ENCODE measurements at places on chromosomes 3 and 15.

DNA sequence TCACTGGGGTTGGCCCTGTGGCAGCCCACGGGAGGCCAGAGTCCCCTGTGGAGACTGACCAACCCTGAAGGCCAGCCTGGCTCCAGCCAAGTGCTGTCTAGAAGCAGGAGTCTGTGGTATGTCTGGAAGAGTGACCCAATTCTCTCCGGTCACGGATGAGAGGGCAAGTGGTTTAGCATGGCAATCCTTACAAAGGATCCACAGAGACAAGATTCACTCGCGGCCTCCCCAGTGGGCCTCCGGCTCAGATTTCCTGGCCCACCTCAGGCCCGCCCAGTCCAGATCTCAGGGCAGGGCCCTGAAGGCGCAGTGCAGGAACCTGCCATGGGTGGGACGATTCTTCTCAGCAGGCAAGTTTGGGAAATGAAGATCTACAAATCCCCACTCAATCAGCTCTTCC, 5.0 kb upstream of the BCL2L10 start:
- no peak for DNase-seq

- no peak for DNase-seq
Measured at GRCh38 chr3:152658977-152659720, 175.8 kb upstream of the P2RY1 start.

- DNase-seq = no peak
Measured at GRCh38 chr15:92062505-92062904, 209.0 kb downstream of the SLCO3A1 start.

GRCh38 chr15:48645558-48646330, at the start of gene FBN1:
Gene FBN1, minus strand, starts transcription at chr15:48645709. Its CDS starts 940 bp downstream, at chr15:48644769.
- no peak for DNase-seq

- DNase-seq = no peak
Measured at GRCh38 chr3:42495393-42495792, 7.0 kb upstream of the VIPR1 start.

GRCh38 chr3:127092776-127093175, 100.2 kb upstream of the PRR23E start:
- no peak for DNase-seq

DNA sequence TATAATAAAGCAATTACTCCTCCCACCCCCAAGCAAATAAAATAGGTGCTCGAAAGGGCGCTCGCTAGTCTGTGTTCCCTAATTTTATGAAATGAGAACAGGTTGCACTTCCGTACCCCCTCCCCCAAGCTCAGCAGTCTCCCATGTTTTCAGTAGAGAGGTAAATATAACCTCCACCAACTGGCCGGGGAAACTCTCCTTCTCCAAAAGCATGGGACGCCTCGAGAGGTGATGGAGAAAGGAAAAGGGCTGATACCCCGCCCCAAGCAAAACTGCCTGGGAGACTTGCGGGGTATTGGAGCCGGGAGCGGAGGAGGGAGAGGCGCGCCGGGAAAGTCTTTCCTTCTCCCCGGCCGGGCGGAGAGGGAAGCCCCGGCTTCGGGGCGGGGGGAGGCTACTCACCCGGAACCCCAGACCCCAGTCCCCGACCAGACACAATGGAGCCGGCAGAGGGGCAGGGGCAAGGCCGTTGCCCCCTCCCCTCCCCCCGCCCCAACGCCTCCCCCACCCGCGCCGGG, 605 bp downstream of the DCUN1D1 start:
- DNase-seq = no peak

DNA sequence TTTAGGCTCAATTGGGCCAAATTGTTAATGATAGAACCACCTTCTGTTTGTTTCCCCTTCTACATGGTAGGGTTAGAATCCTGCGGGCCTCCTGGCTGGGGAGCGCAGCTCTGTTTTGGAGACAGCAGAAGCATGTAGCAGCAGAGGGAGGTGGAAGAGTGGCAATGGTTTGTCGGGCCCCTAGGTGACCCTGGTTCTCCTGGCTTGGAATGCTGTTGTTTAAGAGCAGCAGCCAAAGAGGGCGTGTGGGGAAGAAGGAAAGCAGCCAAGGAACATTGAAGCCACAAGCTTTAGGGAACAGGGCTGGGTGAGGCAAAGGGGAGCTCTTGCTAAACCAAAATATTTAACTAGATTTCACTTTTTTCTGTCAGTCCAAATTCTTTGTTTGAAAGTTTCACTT, 213.7 kb upstream of the NR2E3 start:
- DNase-seq = no peak

DNA sequence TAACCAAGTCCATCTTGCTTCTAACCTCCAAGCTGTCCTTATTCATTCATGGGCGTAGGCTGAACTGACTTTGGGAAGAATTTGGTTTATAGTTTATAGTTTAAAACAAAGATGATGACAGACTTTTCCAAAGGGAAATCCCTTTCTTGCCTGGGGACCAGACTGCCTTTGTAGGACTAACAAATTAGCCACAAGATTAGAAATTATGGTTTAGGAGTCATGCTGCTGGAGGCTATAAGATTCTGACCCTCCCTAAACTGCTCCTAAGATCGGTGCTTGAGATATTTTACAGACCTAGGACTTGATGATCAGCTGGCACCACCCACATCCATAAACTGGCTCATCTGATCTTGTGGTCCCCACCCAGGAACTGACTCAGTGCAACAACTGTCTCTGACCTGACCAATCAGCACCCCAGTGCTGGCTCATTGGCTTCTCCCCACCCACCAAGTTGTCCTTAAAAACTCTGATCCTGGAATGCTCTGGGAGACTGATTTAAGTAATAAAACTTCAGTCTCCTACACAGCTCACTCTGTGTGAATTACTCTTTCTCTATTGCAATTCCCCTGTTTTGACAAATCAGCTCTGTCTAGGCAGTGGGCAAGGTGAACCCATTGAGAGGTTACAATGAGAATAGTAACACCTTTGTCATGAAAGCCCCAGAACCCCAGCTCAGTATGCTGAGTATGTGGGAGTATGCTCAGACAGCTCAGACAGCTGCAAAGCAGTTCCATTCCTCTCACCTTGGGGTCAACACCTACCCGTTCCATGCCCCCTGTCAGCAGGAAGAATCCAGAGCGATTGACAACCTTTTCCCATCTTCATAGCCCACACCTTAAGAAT, 51.6 kb upstream of the C15orf39 start:
- DNase-seq = no peak

GRCh38 chr3:58391156-58391865, 42.3 kb downstream of the PDHB start:
- DNase-seq = no peak

GRCh38 chr3:45546716-45547701, 47.5 kb upstream of the LIMD1 start:
- peak; percentile 17 for DNase-seq

GRCh38 chr3:103794656-103795055, 1359.8 kb downstream of the ZPLD1 start:
- no peak for DNase-seq

Measured in activated CD8-positive, alpha-beta memory T cell treated with anti-CD3 and anti-CD28 coated beads for 1 hour (primary cell).